ENCODE measurements at places on chromosomes 2 and 18.

DNA sequence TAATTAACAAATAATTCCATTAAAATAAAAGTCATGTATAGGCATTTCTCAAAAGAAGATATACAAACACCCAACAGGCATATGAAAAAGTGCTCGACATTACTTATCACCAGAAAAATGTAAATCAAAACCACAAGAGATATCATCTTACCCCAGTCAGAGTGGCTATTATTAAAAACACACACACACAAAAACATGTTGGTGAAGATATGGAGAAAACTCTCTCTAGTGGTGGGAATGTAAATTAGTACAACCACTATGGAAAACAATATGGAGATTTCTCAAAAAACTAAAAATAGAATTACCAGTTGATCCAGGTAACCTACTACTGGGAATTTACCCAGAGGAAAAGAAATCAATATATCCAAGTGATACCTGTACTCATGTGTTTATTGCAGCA, 966.3 kb upstream of the POU3F3 start:
- DNase-seq, result no peak

DNA sequence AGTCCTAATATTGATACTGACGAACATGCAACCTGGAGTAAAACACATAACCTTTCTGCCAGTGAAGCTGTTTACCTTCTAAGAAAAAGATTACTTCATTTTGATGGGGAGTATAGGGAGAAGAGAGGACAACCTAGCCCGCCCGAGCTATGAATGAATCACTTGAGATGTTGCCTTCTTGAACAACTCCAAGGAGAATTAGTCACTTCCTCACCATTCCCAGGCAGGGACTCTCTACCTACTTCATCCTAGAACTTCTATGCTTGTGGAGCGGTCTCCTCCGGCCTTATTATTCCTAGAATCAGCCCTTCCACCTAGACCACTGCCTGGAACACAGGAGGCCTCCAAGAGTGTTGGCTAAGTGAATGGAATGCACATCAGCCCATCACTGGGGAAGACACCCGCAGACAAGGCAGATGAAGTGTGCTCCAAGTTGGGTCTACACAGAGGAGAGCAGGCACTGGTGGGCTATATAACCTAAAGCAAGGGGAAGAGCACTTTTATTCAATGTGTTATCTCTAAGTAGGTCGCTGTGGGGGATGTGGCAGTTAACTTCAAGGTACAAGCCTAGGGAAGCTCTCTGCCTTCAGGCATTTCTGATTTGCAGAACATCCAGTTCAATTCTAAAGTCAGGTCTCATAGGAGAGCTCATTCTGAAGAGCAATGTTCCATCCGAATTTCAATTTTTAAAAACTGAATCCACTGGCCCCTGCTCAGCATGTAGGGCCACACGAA, 57.4 kb downstream of the STK39 start:
- no peak for DNase-seq

- no peak for DNase-seq
Observed at GRCh38 chr18:3839581-3839981, 389.6 kb downstream of the TGIF1 start.

GRCh38 chr2:152466980-152467676, 132.2 kb downstream of the FMNL2 start:
- no peak for DNase-seq

GRCh38 chr2:74138600-74139323, 8.9 kb downstream of the BOLA3 start:
- no peak for DNase-seq

DNA sequence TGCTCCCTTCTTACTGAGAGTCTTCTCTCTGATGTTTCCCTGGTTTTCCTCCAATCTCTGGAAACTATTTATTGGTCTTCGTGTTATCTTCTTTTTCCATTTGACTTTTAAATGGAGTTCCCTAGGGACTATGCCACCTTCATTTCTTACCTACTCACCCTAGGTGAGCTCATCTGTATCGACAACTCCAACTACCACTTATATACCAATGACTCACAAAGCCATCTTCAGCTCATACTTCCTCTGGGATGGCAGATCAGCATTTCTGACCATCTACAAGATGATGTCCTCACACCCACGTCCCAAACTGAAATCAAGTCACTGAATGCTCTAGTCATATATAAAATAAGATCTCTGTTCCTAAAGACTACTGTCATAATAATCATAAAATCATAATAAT, 40.6 kb downstream of the CFAP210 start:
- DNase-seq, result no peak

DNA sequence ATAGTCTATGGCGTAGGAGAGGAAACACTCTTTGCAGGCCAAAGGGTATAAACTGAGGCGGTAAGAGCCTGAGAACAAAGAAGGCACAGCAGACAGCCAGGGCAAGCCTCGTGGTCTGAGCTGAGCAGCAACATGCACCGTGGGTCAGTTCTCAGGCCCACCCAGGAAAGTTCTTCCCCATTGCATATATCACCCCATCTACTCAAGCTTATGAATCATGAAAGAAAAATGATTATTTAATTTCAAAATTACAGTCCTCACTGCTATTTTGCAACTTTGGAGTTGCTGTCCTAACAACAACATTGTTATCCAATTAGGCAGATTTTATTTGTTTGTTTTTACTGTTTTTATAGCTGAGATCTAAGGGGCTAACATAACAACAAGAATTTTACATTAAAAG, 54.7 kb upstream of the RIOK3 start:
- no peak for DNase-seq

- no peak for DNase-seq
Observed at GRCh38 chr2:238895891-238896600, 48.2 kb downstream of the TWIST2 start.

- no peak for DNase-seq
Observed at GRCh38 chr2:18467749-18468360, 92.6 kb downstream of the RDH14 start.

DNA sequence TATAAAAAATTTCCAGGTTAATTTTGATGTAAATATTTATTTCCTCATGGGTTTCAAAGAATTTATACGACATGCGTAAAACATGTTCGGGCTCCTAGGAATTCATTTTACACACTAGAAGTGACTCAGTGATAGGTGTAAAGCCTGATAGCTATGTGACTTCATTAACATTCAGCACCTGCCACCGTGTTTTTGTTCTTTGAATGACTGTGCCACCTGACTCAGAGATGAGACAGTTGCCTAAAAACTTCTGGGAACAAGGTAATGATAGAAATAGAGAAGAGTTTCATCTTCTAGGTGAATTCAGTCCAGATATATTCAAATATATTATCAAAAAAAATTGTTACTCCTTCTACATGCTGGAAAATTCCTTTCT, 10.0 kb downstream of the IL1R2 start:
- no peak for DNase-seq

- no peak for DNase-seq
Observed at GRCh38 chr18:63550068-63550467, 7.9 kb downstream of the SERPINB12 start.

DNA sequence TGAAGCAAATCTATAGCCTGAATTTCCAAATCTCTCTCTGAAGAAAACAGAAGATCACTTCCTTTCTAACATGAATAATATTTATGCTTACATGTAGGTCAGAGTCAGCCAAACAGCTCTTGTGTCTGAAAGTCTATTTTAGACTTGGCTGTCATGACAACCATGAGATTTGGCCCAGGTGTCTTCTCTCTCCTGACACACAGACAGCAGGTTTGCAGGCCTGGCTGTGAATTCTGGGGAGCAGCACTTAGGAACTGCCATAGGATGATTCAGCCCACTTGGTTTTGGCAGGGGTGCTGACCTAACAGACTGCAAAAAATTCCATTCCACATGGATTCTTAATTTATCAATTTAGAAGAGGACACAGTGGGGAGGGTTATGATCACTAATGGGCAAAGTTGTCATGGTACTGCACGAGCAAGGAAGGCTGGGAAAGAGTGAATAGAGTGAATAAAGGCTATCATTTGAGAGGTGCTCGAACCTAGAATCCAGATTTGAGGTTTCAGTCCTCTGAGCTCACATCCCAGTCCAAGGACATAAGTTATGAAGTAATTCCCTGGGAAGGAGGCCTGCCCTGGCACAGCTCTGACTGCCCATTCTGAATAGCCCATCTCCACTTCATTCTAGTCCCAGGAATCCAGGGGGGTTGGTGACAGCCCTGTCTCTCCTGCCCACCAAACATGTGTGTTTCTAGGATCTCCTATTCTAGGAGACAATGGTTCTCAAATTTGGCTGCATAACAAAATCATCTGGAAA, 453.9 kb upstream of the TRIB2 start:
- DNase-seq, result no peak

- no peak for DNase-seq
Observed at GRCh38 chr2:240898108-240898730, 2.3 kb upstream of the MAB21L4 start.

GRCh38 chr2:234329202-234329960, 167.5 kb downstream of the ARL4C start:
- no peak for DNase-seq

DNA sequence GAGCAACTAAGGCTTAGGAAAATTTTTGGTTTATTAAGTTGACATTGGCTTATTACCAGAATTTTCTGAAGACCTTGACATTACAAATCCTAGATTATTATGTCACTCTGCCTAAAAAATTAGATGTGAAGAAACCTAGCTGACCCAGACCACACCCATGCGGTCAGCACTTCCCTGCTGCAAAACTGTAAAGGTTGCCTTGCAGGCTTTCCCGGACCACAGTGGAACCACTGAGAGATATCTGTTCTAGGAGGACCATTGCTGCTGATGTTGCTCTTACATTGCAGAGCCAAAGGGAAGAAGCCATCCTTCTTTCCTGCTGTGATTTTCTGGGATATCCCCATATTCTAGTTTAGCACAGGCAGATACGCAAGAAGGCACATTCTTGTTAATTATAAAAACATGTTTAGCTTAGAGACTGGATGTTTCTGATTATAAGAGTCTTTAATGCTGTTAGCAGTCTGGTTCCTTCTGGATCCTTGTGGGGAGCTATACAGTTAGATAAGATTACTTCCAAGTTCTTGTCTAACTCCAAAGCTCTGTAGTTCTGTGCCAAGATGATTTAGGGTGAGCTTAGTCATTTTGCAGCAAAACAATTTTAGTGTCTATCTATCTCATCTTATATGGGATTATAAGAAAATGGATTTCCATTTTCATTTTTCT, 70.2 kb downstream of the AOX1 start:
- DNase-seq, result no peak

- no peak for DNase-seq
Observed at GRCh38 chr2:138607746-138608145, 106.2 kb downstream of the SPOPL start.

DNA sequence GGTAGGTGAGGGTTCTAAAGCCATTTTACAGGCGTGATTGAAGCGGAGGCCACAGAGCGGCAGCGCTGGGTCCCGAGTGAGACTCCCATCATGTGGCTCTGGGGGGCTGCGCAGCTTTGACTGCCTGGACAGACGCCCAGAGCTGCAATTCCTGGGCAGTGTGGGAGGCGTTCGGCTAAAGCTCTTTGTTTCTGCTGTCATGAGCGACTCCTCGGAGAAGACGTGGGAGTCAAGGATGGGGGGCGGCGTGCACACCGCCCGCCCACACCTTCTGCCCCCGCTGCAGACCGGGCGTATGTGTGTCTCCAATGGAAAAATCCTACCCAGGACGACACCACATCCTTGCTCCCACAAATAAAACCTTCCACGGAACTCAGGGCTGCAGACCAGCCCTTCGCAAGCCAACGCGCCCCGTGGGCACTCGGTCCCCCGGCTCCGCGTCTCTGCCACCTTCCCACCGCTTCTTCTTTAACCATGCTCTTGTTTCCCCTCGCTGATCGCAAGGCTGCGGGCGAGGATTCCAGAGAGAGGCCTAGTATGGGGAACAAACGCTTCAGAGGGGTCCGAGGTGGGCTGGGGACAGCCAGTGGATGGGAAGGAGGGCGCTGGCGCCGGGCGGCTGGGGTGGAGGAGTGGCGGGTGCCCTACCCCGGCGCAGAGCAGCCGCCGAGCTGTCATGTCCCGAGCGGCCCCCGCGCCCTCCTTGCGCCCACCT, 680 bp upstream of the LBH start:
- DNase-seq, result no peak

DNA sequence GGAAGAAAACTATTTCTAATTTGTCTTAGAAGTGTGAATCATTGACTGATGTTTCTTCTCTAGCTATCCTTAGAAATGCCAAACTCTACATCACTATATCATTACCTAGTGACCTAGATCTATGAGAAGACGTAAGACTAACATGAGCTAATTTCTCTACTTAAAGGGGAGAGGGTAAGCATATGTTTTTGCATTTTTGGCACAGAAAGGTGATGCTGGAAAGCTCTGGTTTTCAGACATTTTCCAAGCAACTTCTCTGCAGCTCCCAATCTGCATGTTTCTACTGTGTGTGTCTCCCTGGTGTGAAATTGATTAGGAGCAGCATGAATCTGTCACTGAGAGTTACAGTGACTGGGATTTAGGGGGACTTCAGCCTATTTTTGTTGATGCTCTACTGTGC, 235.2 kb upstream of the LINC00305 start:
- DNase-seq, result no peak

DNA sequence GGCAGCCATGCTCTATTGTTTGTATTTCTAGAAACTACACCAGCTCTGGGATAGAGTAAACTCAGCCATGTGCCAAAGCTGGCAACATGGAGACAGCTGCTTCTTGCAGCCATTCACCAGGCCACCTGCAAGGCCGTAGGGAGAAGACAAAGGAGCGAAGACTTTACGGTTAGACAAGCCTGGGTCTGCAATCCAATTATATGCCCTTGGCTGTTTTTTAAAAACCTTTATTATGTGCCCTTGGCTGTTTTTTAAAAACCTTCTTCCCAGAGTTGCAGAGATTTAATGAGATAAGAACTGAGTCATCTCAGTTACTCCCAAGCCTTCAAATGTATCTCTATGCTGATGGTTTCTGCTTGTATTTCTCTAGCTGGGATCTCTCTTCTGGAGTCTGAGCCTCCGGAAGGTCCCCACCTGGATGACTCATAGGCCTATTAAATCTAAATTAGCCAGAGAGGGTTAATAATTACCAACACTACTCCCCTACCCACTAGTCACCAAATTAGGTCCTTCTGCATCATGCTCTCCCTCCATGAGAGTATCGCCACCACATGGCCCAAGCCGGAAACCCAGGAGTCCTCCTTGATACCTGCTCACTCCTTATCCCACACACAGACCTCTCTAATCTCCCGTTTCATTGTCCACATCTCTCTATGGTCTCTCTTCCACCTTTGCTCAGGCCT, 17.5 kb upstream of the DPP4 start:
- no peak for DNase-seq

GRCh38 chr2:197298609-197299008, 12.0 kb downstream of the ANKRD44 start:
- DNase-seq, result no peak

- DNase-seq, result no peak
Observed at GRCh38 chr2:116761864-116762263, 1052.6 kb upstream of the DDX18 start.

DNA sequence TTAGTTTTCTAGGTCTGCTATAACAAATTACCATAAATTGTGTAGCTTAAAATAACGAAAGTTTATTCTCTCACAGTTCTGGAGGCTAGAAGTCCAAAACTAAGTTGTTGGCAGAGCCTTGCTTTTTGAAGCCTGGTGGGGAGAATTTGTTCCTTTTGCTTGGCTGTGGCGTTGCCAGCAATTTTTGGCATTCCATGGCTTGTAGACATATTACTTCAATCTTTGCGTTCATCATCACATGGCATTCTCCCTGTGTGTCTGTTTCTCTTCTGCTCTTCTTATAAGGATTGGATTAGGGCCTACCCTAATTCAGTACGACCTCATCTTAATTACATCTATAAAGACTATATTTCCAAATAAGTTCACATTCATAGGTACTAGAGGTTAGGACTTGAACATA, 217.7 kb downstream of the MBD5 start:
- DNase-seq, result no peak

GRCh38 chr18:49544362-49544761, 17.5 kb upstream of the LIPG start:
- no peak for DNase-seq

GRCh38 chr2:109372614-109373013, 241.2 kb downstream of the SEPTIN10 start:
- DNase-seq, result no peak

- no peak for DNase-seq
Observed at GRCh38 chr2:225502971-225503370, 103.5 kb downstream of the NYAP2 start.
